Astrocyte of the cerebellum (primary cell): ENCODE measurements at places on chromosomes 2 and 18.

DNA sequence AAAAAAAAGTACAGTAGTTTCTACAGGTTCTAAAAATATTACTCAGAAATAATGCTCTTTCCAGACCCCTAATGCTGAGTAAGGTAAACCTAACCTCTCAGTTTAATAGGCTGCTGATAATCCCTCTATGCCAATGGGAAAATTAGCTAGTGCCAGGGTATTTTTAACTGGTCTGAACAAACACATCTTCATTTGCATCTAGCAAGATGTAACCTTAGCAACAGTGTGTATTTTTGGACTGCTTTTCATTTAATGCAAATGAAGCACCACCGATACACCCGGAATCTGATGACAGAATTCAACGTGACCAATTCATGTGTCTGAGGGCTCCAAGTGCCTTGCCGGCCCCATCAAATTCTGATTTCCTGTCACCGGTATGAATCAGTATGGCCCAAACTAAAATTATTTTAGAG lies 47.4 kb upstream of the CYRIA start:
- DNase-seq, result no peak

GRCh38 chr2:10417551-10418335 lies 30.4 kb downstream of the ODC1 start:
- DNase-seq, result no peak

DNA sequence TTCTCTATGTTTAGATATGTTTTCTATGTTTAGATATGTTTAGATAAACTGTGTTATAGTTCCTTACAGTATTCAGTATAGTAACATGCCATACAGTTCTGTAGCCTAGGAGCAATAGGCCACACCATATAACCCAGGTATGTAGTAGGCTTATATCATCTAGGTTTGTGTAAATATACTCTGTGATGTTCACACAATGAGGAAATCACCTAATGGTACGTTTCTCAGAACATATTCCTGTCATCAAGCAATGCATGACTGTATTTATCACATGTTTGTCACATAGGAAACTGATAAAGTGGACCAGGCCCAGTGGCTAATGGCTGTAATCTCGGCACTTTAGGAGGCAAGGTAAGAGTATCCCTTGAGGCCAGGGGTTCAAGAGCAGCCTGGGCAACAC lies 44.0 kb downstream of the RNF138 start:
- no peak for DNase-seq

DNA sequence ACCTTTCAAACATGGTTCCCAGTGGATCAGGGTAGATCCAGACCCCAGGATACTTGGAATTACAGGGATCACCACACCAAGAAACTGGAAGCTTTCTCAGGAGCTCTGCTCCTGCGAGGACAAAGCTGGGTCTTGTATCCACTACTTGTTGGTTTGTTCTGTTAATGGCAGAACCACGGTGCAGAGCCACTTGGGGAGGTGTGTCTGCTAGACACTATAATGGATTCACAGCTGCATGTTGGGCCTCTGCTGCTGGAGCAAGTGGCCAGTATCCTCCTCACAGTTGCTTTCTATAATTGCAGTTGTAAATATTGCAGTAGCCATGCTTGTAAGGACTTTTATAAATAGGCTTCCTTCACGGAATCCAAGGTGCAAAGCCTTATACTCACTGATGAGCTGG lies 12.9 kb downstream of the FOSL2 start:
- DNase-seq, result no peak

DNA sequence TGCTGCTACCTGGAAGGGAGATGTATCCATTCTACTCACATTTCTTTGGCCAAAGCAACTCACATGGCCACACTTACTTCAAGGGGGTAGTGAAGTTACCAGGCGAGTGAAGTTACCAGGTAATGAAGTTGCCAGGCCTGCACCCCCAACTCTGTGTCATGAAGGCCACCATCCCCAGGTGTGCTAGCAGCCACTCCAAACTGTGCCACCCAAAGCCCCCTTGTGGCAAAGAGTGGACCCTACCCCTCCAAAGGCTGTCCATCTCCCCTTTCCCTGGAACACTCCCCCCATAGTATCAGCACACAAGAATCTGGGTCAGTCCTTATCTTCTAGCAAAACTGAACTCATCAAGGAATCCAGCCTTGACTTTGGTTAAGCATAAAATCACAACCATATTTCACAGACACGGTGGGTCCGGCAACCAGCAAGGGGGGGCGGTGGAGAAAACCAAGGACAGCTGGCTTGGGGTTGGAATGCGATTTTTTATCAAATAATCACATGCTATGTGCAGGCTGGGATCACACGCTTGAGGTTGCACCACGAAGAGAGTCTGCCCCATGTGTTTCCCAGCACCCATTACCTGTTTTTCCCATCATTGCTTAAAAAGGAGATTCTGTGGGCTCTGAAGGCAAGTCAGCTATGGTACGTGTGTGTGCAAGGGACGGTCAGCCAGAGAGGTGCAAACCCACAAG lies 60.9 kb downstream of the ZFP36L2 start:
- DNase-seq, result no peak

DNA sequence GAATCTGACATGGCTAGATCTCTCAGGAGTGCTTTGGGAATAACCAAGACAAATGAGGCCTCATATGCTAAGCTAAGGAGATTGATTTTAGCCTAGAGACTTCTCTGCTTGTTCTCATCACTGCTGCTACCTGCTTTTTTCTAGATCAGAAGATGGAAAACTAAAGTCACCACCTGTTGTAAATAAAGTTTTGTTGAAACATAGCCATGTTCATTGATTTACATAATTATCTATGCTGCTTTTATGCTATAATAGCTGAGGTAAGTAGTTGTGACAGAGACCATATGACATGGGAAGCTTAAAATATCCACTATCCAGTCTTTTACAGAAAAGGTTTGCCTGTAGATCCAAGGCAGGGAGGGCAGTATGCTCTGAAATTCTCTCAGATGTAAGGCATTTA lies 46.1 kb upstream of the CYP26B1 start:
- no peak for DNase-seq

- no peak for DNase-seq
Observed at GRCh38 chr2:131521961-131522781, 5.5 kb upstream of the CCDC74A start.
